Neural crest cell (in vitro differentiated cells): ENCODE measurements at places on chromosomes 11 and 22. TPM values are rescaled to one million over a fixed set of nuclear protein-coding genes. Genes with fewer than 3 reads are reported as not detected.

Gene SHANK2
- 7.6 and 10.0 TPM in 2 replicates for total RNA-seq

Gene F2
- total RNA-seq = not detected in 2 replicates

Gene OR5A1
- total RNA-seq = not detected in 2 replicates

Gene OR56A3
- total RNA-seq = not detected in 2 replicates

Gene PGA5
- not detected in 2 replicates for total RNA-seq

Gene CFAP68
- total RNA-seq = 22.8 and 24.8 TPM in 2 replicates

Gene NRIP3
- total RNA-seq = 1.7 and 2.1 TPM in 2 replicates

Gene OR2D2
- 0.27 and 0.44 TPM in 2 replicates for total RNA-seq

Gene ATF4
- 363 and 364 TPM in 2 replicates for total RNA-seq

Gene HBG1
- total RNA-seq = not detected in 2 replicates

Gene ADM2
- total RNA-seq = 1.7 TPM in 2 replicates

Gene PRODH
- 0.09 and 1.3 TPM in 2 replicates for total RNA-seq

Gene FZD4
- 4.1 and 4.6 TPM in 2 replicates for total RNA-seq

Gene OTOG
- not detected in 2 replicates for total RNA-seq

Gene WNT7B
- total RNA-seq = 12.6 and 14.2 TPM in 2 replicates

Gene MMP13
- total RNA-seq = not detected in 2 replicates

Gene SLC22A8
- not detected in 2 replicates for total RNA-seq

Gene KLHL35
- total RNA-seq = 9.4 and 11.6 TPM in 2 replicates

Gene C1QTNF4
- total RNA-seq = 18.9 and 21.4 TPM in 2 replicates

Gene CLMP
- 4.2 and 4.3 TPM in 2 replicates for total RNA-seq

Gene CNIH2
- 44.6 and 46.0 TPM in 2 replicates for total RNA-seq

Gene NOX4
- 5.1 and 6.2 TPM in 2 replicates for total RNA-seq

Gene GP1BB
- total RNA-seq = 4.6 and 4.8 TPM in 2 replicates

Gene KRTAP5-1
- total RNA-seq = not detected in 2 replicates

Gene DNAL4
- total RNA-seq = 18.0 and 18.9 TPM in 2 replicates

Gene LIF
- 0.57 and 1.1 TPM in 2 replicates for total RNA-seq

Gene DSCAML1
- total RNA-seq = 0.09 and 0.25 TPM in 2 replicates

Gene BUD13
- total RNA-seq = 39.0 and 39.7 TPM in 2 replicates

Gene UPK3A
- not detected in 2 replicates for total RNA-seq

Gene FAM83F
- total RNA-seq = 2.8 and 3.1 TPM in 2 replicates

Gene SLC15A3
- total RNA-seq = 7.4 and 10.4 TPM in 2 replicates

Gene IGSF9B
- 10.4 and 12.9 TPM in 2 replicates for total RNA-seq

Gene KCTD14
- total RNA-seq = 1.4 and 1.6 TPM in 2 replicates

Gene OR52N4
- total RNA-seq = not detected in 2 replicates
